HCT116 (cell line): ENCODE measurements at places on chromosomes 5 and 9. TPM values are rescaled to one million over a fixed set of nuclear protein-coding genes. Genes with fewer than 3 reads are reported as not detected.

- H3K4me3 ChIP-seq: no peak overlapping the region
- H3K4me1 ChIP-seq: no peaks in the 10 kb centered on the region
- no peak overlapping the region for H3K27ac ChIP-seq
- H3K27me3 ChIP-seq: no peaks in the 10 kb centered on the region
- no peaks in the 10 kb centered on the region for H3K36me3 ChIP-seq
These were observed 94.1 kb upstream of the BOD1 start for GRCh38 chr5:173710528-173710927.

DNA sequence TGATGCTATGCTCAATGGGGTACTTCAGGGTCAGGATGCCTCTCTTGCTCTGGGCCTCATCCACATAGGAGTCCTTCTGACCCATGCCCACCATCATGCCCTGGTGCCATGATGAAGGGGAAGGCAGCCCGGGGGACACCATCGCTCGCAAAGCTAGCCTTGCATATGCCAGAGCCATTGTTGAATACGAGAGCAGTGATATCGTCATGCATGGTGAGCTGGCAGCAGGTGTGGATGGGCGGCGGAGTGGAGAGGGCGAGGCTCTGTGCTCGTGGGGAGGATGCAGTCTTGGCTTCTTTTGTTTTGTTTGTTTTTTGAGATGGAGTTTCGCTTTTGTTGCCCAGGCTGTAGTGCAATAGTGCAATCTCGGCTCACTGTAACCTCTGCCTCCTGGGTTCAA is 17.2 kb upstream of the SPZ1 start:
- no peak for DNase-seq
- H3K4me1 ChIP-seq: no peaks in the 10 kb centered on the region
- H3K36me3 ChIP-seq: no peaks in the 10 kb centered on the region
- H3K27ac ChIP-seq: no peak overlapping the region

DNA sequence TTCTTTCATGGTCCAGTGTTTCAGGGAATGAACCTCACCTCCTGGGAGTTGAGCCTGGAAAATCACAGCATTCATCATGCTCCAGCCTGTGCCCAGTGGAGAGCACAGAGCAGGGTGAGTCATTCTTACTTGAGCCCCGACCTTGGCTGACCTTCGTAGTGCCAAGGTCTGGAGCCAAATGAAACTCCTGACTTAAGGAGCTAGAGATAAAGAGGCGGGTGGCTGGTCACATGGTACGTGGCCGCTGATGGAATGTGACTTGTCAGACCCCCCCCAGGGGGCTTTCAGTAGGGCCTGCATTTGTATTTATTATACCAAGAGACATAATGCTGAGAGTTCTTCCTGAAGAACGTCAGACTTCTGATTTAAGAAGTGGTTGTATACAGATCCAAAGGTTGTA is 15.0 kb upstream of the PIP5K1B start:
- DNase-seq: no peak
- H3K36me3 ChIP-seq: no peaks in the 10 kb centered on the region
- peaks cover 5% of the 10 kb centered on the region; the same call in 1 of the 2 replicates for H3K4me1 ChIP-seq
- no peak overlapping the region for H3K27ac ChIP-seq

DNA sequence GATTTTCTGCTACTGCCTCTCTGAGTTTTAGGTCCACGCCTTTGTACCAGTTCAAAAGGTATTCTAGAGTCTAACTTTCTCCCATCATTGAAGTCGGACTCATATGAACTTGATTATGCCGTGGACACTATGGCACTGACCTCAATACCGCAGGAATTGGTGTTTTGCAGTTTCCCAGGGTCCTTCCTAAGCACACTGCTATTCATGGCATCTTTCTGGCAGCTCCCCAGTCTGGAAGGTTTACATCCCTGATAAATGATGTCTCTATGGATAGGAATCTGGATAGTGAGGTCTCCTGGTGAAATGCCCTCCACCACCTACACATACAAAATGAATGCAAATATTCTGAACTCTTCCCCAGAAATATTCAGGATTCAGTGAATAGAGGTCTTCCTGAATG is 422.2 kb downstream of the CTNND2 start:
- H3K4me3 ChIP-seq: no peak overlapping the region
- H3K27me3 ChIP-seq: no peaks in the 10 kb centered on the region
- H3K27ac ChIP-seq: no peak overlapping the region
- no peaks in the 10 kb centered on the region for H3K4me1 ChIP-seq

GRCh38 chr5:107661038-107661649 is 9.6 kb downstream of the EFNA5 start:
- H3K4me1 ChIP-seq: no peaks in the 10 kb centered on the region
- no peak for DNase-seq
- H3K4me3 ChIP-seq: no peak overlapping the region
- H3K36me3 ChIP-seq: no peaks in the 10 kb centered on the region
- H3K27me3 ChIP-seq: no peaks in the 10 kb centered on the region
- H3K27ac ChIP-seq: no peak overlapping the region

DNA sequence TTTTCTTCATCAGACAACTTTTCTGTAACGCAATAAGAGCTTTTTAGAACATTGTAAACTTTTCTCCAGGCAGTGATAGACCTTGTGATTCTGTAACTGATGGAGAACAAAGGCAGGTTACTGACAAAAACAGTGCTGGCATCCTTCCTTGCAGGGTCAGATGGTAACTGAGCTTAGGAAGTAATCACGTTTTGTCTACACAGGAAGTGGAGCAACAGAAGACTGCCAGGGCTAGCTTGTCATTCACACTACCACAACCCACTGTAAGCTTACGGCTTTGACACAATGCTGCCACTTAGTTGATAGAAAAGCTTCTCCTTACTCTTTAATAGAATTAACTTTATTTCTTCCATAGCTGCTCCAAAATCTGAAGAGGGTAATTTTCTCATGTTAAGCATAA is 46.8 kb downstream of the FBN2 start:
- no peaks in the 10 kb centered on the region for H3K36me3 ChIP-seq
- H3K4me3 ChIP-seq: no peak overlapping the region
- no peak overlapping the region for H3K27ac ChIP-seq
- no peaks in the 10 kb centered on the region for H3K4me1 ChIP-seq

- H3K36me3 ChIP-seq: no peaks in the 10 kb centered on the region
- no peak for DNase-seq
- H3K4me1 ChIP-seq: peaks cover 5% of the 10 kb centered on the region; the same call in 1 of the 2 replicates
- no peak overlapping the region for H3K27ac ChIP-seq
- no peak overlapping the region for H3K4me3 ChIP-seq
- no peaks in the 10 kb centered on the region for H3K27me3 ChIP-seq
These were observed 3.3 kb downstream of the ACSL6 start for GRCh38 chr5:132008163-132008473.

- H3K4me3 ChIP-seq: no peak overlapping the region
- no peaks in the 10 kb centered on the region for H3K36me3 ChIP-seq
- H3K4me1 ChIP-seq: no peaks in the 10 kb centered on the region
These were observed 101.4 kb upstream of the SMARCA2 start for GRCh38 chr9:1913631-1914330.

- no peaks in the 10 kb centered on the region for H3K36me3 ChIP-seq
- no peak for DNase-seq
- H3K27me3 ChIP-seq: no peaks in the 10 kb centered on the region
- no peak overlapping the region for H3K27ac ChIP-seq
These were observed 94.2 kb upstream of the MVB12B start for GRCh38 chr9:126232461-126232860.

DNA sequence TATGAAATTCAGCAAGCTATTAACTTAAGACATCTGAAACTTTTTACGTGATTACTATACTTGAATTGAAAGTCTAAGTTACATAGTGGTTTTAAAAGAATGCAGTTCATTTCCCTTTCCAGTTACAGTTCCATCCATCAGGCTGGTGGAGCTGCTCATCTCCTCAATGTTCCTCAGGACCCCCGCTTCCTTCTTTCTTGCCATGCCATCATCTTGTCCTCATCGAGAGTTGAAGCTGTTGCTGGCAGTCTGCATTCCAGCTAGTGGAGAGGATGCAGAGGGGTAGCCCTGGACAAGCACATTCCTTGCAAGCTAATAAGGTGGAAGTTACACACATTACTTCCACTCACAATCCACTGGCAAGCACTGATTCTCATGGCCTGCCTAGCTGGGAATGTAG is 8.8 kb upstream of the RNF183 start:
- no peaks in the 10 kb centered on the region for H3K4me1 ChIP-seq
- H3K27me3 ChIP-seq: no peaks in the 10 kb centered on the region
- no peak overlapping the region for H3K4me3 ChIP-seq
- H3K27ac ChIP-seq: no peak overlapping the region
- DNase-seq: no peak

DNA sequence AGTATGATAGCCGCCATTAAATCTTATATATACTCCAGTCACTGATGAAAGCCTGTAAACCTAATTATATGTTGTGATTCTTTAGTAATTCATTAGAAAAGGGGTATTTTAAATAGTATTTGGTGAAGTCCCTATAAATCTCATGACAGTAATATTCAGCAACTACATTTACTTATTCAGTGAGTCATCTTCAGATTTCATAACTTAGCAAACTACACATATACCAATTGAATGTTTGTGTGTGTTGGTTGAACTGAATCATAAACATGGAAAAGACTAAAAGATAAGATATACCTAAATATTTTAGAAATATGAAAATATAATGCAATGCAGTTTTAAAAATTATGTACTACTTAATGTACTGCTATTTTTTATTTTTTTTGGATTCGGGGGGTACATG is 1050.4 kb downstream of the MAT2B start:
- no peaks in the 10 kb centered on the region for H3K36me3 ChIP-seq
- no peaks in the 10 kb centered on the region for H3K4me1 ChIP-seq
- H3K27me3 ChIP-seq: no peaks in the 10 kb centered on the region
- DNase-seq: no peak
- H3K27ac ChIP-seq: no peak overlapping the region

Gene LCN1
- not detected for total RNA-seq

Gene RMI1
- total RNA-seq: 26.8 TPM

Gene AQP3
- total RNA-seq: 5.5 TPM
